ENCODE measurements at places on chromosomes 1 and 21.

GRCh38 chr1:234967121-234967520 lies 161.5 kb downstream of the TOMM20 start:
- no peak for DNase-seq

GRCh38 chr1:150808846-150809245 lies 786 bp upstream of the CTSK start:
- peak; percentile 53 for DNase-seq

DNA sequence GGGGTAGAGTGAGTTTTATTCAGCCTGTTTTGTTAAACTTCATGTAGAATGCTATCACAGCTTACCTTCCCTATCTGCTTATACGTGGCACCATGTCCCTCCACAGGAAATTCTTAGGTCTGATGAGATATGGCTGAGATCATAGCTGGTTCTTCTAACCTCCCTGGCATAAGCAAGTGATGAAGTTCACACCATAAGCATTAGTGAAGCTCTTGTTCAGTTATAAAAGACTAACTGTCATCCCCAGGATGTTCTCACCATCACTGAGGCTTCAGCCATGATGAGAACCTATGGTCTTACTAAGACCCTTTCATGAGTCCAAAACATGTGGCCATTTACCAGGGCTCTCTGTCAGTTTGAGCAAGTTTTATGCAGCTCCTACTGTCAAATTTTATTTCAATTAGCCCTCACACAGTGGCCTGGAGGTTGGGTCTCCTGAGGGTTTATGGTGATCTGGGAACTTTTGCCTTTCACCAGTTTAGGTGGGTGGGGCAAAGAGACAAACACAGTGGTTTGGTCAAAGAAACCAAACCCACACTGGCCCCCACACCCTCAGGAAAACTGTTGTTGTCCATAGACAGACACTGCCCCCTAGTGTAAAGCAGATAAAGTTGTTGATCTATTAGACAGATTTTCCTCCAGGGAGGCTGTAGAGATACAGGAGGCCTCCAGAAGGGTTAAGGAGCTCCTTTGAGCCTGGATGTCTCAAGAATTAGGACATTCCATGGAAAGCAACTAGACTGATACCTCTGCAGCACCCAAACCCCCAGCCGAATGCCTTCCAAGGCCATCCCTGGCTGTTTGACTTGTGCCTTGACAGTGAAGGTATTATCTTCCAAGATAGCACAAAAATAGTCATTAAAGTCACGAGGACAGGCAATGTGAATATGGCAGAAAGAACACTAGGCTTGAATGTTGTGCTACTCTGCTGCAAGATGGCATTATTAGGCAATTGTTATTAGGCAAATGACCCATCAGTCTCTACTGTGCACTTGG lies 5.0 kb downstream of the SLC22A15 start:
- DNase-seq = peak; percentile 50

DNA sequence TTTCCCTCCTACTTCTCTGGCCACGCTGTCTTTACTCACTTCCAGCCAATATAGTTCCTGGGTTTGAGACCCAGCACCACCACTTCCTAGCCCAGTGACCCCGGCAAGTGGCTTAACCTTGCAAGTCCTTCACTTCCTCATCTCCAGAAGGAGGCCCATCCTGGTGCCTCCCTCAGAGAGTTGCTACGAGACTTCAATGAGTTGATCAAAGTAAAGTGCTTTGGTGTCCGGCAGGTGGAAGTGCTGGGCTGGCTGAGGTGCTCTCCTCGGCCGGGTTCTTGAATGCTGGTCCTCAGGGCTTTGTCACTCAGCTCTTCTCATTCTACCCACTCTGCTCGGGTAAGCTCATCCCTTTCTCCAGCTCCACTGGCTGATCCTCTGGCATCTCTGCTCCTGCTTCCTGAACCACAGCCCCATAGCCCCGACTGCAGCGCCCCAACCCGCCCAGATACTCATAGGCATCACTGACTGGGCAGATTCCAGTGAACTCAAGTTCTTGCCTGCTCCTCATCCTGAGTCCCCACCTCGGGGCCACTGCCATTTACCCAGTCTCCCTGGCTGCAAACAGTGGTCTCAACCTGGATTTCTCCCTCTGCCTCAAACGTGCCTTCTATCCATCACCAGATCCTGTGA lies 75.8 kb upstream of the WNT4 start:
- no peak for DNase-seq

DNA sequence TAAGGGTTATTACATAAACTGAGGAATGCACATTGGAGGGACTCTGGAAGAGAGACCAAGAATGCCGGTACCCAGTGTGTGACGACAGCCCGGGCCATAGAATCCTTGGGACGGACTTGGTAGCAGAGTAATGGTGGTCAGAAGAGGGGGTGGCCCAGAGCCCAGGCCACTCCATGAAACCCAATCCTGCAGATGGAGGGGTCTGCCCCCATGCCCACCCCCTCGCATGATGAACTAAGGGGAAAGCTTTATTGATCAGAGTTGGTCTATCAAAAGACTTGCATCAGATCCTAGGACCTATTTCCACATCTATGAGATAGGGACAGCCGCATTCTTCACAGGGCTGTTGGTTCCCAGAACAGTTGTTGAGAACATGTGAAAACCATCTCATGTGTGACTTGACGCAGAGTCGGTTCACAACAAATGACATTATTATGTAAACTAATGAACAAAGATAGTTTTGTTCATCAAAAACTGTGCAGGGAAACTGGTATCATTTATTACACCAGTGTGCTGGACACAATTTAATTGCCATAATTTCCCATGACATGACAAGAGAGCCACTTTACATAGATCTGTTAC lies 21.5 kb upstream of the SDC3 start:
- no peak for DNase-seq

DNA sequence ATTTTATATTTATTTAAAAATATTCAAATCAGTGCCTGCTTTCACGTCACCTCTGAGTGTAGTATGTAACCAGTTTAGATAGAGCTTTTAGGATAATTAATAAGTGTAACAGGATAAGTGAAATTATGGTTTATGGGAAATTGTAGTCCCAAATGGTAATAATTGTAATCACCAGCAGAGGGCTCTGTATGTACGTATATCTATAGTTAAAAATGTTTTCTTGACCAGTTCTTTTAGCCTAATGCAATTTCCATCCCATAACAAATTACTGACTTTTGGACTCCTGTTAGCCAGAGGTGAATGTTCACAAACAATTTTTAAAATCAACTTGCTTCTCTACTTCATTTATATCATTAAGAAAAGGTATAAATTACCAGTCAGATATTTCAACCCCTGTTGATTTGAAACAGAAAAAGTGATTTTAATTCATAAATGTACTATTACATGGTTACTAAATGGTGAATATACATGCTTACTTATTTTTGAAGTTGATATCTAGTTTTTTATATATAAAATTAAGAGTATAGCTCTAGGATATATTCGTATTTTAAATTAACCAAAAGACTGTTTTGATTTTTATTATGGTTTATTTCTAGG lies 25.3 kb downstream of the SLC30A7 start:
- peak; percentile 49 for DNase-seq

DNA sequence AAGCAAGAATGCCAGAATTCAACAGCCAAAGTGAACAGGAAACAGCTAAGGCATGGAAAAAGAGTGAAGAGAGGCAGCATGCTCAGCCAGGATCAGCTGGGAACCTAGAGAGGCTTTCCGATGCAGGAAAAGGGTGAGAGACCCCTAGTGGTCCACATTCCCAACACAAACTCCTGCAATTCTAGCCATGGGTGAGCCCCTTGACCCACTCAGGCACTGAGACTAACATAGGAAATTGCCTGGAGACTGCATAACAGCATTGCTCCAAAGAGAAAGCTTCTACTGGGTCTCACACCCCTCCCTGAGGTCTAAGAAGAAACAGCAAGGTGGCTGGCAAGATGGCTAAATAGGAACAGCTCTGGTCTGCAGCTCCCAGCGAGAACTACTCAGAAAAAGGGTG lies 123.2 kb downstream of the LHX8 start:
- DNase-seq = no peak

Data from fibroblast of skin of abdomen (primary cell).